Activated gamma-delta T cell treated with Interleukin-2 at 50 U/mL for 16 hours (primary cell): ENCODE measurements at places on chromosomes 5 and 9.

- DNase-seq, result no peak
These were observed 20.2 kb downstream of the ATPSCKMT start for GRCh38 chr5:10229306-10230048.

DNA sequence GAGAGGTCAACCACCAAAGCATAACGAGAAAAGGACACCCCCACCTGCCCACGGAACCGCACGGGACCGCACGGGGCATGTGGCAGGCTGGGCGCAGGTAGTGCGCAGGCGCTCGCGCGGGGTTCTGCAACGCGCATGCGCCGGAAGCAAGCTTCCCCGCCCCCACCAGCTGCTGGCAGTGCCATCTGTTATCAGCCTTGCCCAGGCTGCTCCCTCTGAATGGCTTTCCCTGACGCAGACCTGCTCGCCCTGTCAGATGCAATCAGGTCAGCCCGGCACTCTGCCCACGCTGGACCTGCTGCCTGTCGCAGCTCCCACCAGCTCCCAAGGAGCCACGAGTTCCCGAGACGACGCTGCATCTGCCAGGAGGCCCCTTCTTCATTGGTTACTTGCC, 22.8 kb downstream of the PTCH1 start:
- DNase-seq, result peak; percentile 22

GRCh38 chr5:150583541-150584225, 56.8 kb upstream of the SYNPO start:
- no peak for DNase-seq

- DNase-seq, result no peak
These were observed 533.6 kb downstream of the BNC2 start for GRCh38 chr9:16336833-16337232.

- DNase-seq, result peak; percentile 32
These were observed 211.6 kb downstream of the MSX2 start for GRCh38 chr5:174935854-174936474.

DNA sequence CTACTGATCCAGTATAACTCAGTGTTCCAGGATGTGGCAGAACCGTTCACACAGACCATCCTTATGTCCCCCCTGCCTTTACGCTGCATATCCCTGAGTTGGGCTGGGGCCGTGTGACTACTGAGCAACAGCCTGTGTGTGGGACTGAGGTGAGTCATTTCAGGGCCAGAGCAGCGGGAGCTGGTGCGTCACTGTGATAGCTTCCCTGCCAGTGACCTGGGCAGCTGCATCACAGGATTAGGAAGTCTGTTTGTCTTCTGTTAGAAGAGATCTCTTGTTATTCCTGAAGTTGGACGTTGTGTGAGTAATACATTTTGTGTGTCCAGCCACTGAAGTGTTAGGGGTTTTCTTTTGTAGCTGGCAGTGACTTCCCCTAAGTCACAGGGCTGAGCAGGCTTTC, 35.6 kb downstream of the TPPP start:
- no peak for DNase-seq

DNA sequence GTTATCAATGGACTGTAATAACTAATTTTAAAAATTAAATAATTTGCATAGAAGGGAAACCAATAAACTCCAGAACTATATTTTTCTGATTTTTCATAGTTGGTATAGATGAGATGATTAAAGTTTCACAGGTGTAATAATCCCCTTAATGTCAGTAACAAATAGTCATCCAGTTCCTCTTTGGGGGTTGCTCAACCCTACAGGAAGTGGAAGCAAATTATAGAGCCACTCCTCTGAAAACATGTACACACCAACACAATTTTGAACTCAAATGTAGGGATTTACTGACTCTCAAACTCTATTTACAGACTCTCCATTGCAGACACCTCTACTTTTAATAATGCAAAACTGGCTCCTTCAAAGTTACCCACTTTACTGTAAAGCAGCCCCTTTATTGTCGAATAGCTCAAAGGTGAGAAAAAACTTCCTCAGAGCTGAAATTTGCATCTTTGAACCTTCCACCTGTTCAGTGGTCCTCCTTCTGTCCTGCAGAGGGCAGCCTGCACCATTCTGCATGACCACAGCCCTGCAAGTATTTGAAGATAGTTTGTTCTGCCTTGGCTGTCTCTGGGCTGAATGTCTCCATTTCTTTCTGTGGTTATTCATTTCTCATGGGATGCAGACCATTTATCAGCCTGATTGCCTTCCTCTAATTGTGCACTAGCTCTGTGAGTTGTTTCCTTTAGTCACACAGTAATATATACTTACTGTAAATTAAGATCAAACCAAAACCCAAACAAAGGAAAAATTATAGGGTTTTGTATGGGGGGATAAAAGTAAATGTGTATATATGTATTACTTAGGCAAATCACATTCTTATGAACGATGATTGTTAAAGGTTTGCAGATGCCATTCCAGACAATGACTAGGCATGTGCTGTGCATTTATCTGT, 383.2 kb upstream of the SGCD start:
- DNase-seq, result peak; percentile 7
